Peyer's patch (tissue), 4 donors: ENCODE measurements at places on chromosomes 7 and 10. TPM values are rescaled to one million over a fixed set of nuclear protein-coding genes. Genes with fewer than 3 reads are reported as not detected.

The ITPRID1 gene
- total RNA-seq: 4.0 TPM

The VWA2 gene
- 16.1 TPM for total RNA-seq

The ANKRD1 gene
- not detected for total RNA-seq

The CYP2E1 gene
- total RNA-seq: 5.6 TPM

The OPALIN gene
- not detected for total RNA-seq

The ZPBP gene
- not detected for total RNA-seq

The KIAA1549 gene
- 3.3 TPM for total RNA-seq

The SYT15B gene
- total RNA-seq: 0.94 TPM

GRCh38 chr10:35637462-35637861 lies 4.6 kb downstream of the FZD8 start:
- DNase-seq: no peak

GRCh38 chr10:129126982-129127381 lies 340.1 kb upstream of the MGMT start:
- no peak for DNase-seq

- DNase-seq: no peak
Measured at GRCh38 chr10:125883211-125883610, 2.1 kb upstream of the DHX32 start.

GRCh38 chr10:16999665-17000451 lies 129.8 kb downstream of the CUBN start:
- DNase-seq: no peak

- DNase-seq: no peak
Measured at GRCh38 chr10:64086083-64086767, 565.0 kb downstream of the REEP3 start.

DNA sequence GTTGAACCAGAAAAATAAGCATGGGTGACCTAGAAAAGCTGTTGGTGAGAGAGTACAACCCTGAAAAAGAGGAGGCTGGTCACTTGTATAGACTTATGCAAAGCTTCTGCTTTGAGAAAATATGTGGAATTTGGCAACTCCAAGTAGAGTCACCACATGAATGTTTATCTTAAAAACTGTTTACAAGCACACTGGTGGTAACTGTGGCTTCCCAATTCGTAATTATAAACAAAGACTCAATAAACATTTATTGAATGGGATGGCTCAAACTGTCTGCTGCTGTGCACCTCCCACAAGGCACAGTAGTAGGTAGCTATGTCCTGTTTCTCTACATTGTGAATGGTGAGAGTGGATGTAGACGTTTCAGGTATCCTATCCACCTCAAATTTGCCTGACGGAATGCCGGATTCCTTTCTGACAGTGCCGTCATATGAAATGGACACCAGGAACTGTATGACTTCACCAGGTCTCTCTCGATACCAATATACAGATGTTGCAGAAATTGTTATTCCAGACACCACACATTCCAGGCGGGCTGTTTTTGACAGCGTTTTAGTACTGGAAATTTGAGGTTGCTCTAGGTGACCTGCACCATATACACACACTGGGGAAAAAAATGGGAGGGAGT lies 43.4 kb upstream of the TARP start:
- no peak for DNase-seq

DNA sequence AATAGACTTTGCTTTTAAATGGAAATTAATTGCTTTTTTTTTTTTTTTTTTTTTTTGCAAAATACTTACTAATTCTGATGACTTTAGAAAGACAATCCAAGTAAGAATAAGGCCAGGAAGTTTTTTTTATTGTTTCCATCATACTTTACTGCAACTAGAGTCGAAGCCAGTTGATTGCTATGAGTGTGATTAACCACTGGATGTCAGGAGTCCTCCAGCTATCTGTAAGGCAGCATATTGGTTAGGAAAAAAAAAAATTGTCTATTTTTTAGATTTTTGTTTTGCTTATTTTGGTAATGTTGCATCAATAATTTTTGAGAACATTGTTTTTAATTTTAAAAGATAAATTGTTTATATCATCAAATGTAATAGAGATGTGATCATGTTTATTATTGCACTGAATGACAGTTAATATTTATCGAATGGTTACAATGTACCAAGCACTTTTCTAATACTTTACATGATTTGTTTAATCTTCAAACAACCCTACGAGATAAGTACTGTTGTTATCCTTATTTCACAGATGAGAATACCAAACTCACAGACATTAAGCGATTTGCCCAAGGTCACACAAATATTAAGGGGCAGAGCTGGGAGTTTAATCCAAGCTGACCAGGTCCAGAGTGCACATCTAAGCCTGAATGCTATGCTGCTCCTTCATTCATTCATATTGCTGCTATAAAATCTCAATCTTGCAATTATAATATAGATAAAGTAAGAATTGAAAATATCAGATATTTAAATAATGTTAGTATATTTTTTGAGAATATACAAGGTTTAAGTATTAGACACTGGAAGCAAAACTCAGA lies 19.9 kb upstream of the LMOD2 start:
- DNase-seq: no peak

DNA sequence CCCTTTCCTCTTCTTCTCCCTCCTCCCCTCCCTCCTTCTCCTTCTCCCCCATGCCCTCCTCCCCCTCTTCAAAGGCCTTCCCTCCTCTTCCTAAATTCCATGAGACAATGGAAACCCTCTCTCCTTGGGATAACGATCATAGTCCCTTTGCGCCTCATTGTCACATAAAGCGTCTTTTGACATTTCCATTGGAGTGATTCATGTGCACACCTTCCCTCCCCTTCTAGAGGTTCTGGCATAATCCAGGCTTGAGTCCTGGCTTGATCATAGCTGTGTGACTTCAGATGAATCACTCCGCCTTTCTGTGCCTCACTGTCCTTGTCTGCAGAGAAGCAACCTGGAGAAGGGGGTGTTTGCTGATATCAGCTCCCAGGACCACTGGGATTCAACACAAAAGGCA lies 204.2 kb downstream of the TNS3 start:
- DNase-seq: peak; percentile 17

DNA sequence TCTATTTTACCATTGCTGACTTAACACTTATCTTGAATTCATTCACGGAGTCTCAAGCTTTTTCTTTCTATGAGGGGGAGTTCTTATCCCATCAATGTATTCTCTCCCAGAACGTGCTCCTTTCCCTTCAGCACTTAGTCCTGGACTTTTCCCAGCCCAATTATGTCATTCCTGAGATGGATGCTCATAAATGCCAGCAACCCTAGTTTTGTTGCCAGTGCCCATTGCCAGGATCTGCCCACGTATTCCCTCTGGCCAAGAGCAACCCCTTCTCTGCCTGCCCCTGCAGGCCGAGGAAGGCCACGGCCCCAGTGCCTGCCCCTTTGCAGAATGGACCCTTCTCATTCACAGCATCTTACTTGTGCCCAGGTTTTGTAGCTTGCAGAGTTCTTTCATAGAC lies 67.4 kb upstream of the PPP1R3C start:
- no peak for DNase-seq

DNA sequence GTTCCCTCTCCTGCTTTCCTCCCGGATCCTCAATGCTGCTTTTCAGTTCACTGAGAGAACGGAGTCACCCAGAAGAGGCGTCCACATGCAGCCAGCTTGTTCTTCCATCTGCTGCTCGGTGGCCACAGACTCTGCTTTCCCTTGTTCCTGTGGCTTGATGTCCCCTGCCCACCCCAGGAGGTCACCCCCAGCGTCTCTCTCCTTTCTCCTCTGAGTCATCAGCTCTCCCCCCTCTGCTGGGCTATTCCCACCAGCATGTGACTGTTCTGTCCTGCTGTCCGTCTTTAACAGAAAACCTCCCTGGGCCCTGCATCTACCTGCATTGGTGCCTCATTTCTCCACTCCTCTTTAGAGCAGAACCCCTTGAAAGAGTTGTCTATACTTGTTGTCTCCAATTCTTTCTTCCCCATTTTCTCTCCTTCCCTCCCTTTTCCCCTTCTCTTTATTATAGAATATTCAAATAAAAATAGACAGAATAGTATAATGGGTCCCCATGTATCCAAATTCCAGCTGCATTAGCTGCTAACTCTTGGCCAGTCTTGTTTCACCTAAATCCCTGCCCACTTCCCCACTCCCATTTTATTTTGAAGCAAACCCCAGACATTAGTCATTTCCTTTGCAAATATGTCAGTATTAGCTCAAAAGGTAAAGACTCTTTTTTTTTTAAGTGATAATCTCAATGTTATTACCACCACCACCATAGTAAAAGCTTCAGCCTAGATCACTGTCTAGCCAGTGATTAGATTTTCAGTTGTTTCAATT lies 4.1 kb downstream of the ZNF282 start:
- no peak for DNase-seq

DNA sequence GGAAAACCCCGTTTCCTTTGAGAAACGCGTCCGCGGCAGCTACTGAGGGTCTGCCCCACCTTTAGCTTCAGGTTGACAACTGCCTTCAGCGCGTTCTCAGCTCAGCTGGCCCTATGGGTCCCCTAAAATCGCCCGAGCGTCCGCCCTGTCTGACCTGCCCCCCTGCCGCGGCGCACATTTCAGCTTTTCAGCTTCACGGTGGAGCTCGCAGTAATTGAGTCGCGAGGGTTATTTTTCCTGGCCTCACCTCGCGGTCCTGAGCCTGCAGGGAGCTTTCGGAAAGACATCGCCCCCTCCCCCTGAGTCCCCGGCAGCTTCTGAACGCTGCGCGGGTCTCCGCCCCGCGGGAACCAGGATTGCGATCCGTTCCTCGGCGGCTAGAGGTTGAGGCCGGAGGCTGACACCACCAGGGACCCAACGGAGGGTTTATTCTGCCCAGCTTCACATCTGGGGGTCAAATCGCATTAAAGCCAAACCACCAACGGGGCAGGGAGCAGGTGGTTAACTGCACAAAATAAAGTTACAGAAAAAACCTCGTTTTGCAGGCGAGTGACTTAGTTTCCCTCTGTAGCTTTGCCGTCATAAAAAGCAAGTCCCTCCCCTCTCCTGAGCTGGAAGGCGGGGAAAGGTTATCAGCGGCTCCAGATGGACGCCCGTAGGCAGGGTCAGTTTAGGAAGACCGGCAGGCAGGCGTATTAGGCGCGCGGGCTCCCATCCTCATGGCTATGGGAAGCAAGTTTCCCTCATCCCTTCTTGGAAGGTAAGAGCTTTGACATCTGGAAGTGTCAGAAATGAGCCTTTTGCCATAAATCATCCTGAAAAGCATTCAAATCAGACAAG lies 11.0 kb downstream of the TWIST1 start:
- DNase-seq: no peak

DNA sequence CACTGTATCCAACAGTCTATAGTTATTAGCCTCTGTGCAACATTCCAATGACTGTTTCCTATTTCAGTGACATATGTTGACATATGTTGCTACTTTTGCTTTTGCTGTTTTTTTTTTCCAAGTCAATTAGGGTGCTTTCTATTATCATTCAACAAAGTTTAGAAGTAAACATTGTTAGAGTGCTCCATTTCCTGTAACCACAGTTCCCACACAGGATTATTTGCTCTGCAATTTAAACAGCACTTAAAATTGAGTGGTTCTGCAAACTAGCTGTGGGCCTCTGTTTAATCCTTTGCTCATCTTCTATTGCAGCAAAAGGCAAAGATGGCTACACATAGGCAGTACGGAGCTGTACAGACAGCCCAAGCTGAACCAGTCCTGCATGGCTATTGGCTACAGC lies 46.5 kb upstream of the PTN start:
- no peak for DNase-seq

- DNase-seq: no peak
Measured at GRCh38 chr10:99682752-99683151, 23.4 kb downstream of the ENTPD7 start.

GRCh38 chr10:118850418-118851061 lies 95.8 kb upstream of the CACUL1 start:
- peak; percentile 77 for DNase-seq

GRCh38 chr7:152073352-152073751 lies 47.9 kb downstream of the GALNT11 start:
- no peak for DNase-seq

DNA sequence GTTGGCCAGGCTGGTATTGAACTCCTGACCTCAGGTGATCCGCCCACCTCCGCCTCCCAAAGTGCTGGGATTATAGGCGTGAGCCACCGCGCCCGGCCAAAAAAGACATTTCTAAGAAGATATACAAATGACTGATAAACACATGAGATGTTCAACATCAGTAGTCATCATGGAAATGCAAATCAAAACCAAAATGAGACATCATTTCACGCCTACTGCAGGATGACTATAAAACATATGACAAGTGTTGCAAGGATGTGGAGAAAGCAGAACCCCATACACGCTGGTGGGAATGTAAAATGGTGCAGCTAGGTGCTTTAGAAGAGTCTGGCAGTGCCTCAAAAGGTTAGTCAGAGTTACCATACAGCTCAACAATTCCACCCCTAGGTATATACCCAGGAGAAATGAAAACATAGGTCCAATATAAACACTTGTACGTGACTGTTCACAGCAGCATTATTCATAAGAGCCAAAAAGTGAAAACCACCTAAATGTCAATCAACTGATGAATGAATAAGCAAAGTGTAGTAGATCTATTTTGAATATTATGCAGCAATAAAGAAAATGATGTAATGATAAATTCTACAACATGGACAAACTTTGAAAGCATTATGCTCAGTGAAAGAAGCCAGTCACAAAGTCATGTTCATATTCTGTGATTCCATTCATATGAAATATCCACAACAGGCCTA lies 24.5 kb downstream of the TMEM209 start:
- no peak for DNase-seq

GRCh38 chr10:19930936-19931893 lies 115.0 kb downstream of the PLXDC2 start:
- DNase-seq: no peak

GRCh38 chr10:71421075-71421434 lies 24.3 kb downstream of the CDH23 start:
- DNase-seq: no peak

DNA sequence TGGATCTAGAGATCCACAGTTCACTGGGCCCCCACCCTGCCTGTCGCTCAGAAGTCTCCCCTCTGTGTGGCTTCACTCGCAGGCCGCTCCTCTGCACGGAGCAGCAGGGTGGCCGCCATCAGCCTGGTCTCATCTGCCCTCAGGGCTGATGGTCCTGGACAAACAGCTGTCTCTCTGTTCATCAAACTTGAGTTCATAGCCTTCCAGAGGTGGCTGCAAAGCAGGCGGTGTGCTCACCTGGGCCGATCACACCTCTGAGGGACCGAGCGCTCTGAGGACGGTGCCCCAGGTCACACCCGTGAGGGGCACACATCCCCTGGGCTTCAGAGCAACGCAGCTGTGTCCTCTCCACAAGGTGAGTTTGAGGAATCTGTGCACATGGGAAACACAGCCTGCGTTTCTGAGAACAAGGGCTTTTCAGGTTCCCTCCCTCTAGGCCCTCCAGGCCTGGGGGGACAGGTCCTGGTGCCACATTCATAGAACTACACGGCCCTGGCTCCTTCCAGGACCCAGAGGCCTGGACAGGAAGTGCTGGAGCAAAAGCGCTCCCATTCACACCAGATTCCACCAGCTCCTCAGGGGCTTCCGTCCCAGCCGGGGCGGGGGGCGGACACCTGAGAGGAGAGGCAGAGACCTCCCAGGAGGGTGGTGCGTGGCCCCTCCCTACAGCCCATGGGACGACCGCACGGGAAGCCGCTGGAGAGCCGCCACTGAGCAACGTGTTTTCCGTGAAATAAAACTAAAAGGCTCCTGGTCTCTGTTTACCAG lies 31.2 kb upstream of the FAM20C start:
- no peak for DNase-seq

DNA sequence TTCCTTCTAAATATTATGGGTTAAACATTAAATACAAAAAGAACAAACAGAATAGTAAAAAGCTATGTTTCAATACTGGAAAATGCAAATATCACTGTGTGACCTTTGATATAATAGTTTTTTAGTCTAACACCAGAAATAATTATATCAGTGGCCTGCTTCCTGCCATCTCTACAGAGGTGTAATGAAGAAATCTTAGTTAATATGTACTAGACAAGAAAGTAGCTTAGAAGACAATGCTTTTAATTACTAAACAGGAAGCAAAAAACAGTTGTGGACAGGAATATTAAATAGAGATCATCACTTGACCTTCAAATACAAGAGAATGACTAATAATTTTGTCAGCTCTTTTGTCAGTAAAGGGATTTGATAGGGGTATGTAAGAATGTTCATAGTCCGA lies 47.4 kb upstream of the LRRN3 start:
- DNase-seq: no peak
